ENCODE measurements at places on chromosomes 7 and 10.

- DNase-seq = no peak
These were observed 127.9 kb upstream of the PRSS58 start for GRCh38 chr7:142385491-142386340.

DNA sequence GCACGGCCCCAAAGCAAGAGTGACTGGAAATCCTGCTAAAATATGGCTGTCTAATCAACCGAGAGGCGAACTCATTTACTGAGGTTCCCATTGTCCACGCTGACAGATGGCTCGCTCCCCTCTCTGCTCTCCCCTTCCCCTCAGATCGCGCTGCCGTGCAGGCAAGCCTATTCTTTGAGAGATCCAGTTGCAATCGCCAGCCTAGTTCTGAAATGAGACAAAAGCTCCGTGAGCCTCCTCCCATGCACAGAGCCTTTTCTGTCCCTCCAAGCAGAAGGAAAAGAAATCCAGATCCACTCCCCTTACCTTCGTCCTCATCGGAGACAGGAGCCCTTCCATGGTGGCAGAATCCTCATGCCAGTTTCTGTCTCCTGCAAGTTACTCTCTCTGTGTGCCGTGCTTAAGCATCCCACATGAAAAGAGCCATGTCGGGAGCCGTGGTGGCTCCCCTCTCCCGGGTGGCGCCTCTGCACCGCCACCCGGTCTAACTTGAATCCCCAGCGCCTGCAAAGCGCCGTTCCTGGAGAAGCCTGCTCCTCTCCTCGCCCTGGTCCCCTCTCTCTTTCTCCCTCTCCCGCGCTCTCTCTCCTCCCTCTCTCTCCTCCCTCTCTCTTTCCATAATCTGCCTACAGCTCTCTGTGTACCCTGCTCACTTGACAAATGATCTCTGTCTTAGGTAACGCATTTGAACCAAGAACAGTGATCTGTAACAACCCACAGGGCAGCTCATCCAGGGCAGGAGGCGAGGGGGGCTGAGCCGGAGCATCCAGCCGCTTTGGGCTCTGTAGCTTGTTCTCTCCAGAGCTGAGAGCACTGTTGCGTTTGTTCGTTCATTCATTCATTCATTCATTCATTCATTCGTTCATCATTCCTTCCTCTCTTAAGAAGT, 156.8 kb downstream of the FRMD4A start:
- DNase-seq = peak; percentile 25

DNA sequence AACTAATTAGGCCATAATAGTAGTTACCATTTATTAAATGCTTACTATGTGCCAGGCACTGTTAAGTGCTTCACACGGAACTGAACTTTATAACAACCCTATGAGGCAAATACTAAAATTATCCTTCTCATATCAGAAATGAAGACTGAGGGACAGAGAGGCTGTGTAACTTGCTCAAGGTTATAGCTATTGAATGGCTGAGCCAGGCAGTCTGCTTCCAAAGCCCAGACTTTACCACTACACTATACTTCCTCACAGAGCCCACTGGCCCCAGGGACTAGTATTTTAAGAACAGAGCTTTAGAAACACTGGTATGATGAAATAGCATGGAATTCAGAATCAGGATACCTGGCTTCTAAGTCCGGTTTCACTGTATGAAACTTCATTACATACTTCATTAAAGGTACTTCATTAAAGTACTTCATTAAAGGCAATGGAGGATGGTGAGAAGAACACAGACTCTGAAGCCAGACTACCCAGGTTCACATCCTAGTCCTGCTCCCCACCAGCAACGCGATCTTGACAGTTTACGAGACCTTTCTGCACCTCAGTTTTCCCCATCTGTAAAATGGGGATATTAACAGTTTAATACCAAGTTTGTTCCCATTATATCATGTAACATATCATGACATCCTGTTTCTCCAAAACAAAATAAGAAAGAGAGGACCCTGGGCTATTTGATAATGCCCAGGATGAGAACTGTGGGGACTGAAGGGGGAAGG, 19.6 kb downstream of the ANXA11 start:
- DNase-seq = no peak

DNA sequence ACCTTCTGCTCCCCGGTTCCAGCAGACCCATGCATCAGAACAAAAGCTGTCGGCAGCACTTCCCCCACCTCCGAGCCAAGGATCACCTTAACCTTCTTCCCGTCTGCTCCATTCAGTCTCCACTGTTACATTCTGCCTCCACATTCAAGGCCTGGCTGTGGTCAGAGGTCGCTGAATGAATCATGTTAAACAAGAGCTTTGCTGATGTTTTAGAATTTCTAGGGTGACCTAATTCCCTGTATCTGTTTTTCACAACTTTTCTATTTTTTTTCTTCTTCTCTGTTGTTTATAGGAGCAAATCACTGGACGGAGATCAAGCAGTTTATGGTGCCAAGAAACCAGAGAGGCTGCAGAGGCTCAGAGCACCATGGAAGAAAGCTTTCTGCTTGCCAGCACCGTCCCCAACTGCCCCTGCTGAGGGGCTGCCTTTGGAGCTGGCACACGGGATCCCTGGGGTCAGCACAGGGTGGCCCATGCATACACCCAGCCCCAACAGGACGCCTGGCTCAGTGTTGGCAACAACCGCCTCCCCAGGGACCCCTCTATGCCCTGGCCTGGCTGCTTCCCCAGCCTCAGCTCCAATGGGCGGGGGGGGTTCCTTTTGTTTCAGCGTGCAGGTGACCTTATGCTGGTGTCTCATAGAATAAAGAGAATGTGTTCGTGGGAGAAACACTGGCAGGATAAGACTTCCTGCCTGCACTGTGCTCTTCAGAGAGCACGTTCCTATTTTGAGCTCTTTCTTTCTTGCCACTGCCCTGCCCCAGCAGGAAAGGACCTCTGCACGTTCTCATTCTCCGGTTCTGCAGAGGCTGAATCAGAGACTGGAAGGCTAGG, 182.7 kb upstream of the LYZL2 start:
- DNase-seq = no peak

GRCh38 chr7:276230-276835, 13.6 kb upstream of the FOXL3 start:
- no peak for DNase-seq

Measured in NCI-H2227 treated with DMSO at 0.1 percent for 48 hours (cell line).